ENCODE measurements at places on chromosomes 5 and 9. TPM values are rescaled to one million over a fixed set of nuclear protein-coding genes. Genes with fewer than 3 reads are reported as not detected.

- no peak for DNase-seq
These were observed 26.8 kb downstream of the ANKRD55 start for GRCh38 chr5:56206126-56206910.

- DNase-seq, result no peak
These were observed 35.7 kb upstream of the CDH18 start for GRCh38 chr5:20023686-20024180.

DNA sequence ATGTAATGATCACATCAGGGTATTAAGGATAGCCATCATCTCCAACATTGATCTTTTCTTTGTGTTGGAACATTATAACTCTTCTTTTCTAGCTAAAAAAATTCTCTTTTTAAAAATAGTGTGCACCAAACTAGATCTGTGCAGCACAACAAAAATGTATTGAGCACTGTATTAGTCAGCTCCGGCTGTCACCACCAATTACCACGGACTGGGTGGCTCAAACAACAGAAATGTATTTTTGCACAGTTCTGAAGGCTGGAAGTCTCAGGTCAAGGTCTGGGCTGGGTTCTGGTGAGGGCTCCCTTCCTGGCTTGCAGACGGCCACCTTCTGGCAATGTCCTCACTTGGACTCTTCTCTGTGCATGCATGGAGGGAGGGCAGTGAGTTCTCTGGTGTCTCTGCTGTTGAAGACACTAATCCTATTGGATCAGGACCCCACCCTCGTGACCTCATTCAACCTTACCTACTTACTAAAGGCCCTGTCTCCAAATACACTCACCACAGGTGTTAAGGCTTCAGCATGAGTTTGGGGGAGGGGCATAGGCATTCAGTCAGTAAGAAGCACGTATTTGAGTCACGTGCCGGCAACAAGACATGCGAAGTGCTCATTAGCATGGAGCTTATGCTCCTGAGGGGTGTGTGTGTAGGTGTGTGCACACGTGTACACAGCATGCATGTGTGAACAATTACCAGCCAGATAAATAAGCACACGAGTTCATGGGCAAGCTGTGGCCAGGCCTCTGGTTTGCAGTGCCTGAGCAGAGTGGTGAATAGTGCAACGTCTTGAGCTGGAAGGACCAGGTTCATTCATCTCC lies 89.4 kb upstream of the SH3PXD2B start:
- DNase-seq, result no peak

DNA sequence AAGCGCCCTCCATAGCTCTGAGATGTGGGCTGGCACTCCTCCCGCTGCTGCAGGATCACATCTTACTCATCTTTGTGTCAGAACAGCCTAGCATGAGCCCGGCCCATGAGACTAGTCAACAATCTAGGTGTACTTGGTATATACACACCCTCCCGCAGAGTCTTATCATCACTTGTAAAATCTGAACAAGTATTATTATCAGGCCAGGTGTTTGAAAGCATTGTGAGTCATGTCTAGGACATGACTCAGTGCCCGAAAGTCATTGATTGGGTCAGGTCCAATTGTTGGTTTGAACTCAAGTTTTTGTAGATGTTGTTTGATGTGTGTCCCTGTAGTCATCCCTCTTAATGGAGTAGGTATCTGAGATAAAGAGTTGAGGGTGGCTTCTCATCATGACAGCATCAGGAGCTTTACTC lies 108.7 kb downstream of the CFAP90 start:
- DNase-seq, result no peak

Gene GDNF
- polyA plus RNA-seq, result 15.9 TPM

Gene EXD3
- 9.9 TPM for polyA plus RNA-seq

Gene POC5
- 18.5 TPM for polyA plus RNA-seq

All from left renal pelvis (tissue), 4 donors.